ENCODE measurements at places on chromosomes 7 and 10. TPM values are rescaled to one million over a fixed set of nuclear protein-coding genes. Genes with fewer than 3 reads are reported as not detected.

DNA sequence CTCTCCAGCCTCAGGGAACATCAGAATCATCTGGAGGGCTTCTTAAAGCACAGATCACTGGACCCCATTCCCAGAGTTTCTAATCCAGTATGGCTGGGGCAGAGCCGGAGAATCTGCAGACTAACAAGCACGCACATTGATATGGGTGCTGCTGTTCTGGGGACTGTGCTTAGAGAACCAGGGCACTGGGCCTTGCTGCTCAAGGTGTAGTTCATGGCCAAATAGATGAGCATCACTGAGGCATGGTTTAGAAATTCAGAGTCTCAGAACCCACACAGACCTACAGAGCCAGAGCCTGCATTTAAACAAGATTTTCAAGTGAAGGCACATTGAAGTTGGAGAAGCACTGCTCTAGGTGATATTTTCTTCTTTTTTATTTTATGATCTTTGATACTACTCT lies 376.8 kb upstream of the PHF14 start:
- DNase-seq, result no peak

DNA sequence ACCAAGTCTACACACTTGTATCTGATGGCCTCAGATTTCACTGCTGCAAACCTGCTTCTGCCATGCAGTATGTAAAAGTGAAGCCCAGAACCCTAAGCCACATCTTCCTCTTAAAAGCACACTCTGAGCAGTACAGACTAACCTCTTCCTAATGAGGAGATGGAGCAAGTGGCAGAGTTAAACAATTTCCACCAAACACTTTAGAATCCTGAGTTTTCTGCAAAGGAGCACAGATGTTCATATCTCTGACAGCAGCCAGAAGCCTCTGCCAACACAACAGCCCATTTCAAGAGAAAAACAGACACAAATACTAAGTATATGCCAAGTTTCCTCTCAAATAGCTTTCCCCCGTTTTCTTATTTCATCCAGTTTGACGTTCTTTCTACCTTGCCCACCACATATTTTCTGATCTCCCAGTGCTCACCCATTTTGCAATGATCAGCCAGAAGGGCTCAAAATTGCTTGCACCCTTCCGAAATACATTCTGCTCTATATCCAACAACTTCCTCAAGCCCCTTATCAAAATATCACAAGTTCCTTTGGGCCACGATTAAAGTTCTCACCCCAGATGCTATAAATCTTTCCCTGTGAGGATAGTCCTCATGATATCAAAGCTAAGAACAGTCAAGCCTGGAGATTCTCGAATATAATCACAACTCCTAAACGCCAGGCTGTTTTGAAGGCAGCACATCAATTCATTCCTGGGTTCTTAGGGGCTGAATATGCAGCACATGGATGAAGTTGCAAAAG lies 27.5 kb downstream of the ELMO1 start:
- DNase-seq, result no peak

BMPR1A gene
- 68.0 TPM for total RNA-seq

EGFR gene
- total RNA-seq, result 80.8 TPM

ZNF248 gene
- 9.8 TPM for total RNA-seq

Measured in posterior vena cava (tissue), 2 donors.